ENCODE measurements at places on chromosomes 5 and 9.
A peak's percentile ranks its signal among the peaks of the same experiment; 100 is the strongest.

DNA sequence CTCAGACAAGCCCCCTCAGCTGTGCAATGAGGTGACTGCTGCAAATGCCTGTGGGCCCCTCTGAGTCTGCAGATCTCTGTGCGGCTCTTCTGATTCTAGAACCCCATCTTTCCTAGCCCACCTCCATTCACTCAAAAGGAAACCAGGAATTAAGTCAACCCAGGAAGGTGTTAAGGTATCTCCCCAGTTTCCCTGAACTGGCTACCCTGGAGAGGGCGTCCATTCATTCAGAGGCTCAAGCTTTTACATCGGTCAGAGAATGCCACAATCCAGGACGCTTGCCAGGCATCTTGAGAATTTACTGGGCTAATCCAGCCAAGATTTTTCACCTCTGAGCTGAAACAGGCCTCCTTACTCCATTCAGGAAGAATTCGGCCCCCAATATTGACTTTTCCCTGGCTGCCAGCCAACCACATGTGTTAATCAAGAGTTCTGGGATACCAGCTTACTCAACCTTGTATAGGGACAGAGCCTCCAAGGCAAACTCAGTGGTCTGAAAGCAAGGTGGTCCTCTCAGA, 889 bp upstream of the ADAMTS12 start:
- DNase-seq = no peak

GRCh38 chr5:77847814-77848290, 71.7 kb upstream of the TBCA start:
- DNase-seq = no peak

- DNase-seq = no peak
Measured at GRCh38 chr5:180056153-180056552, 15.4 kb downstream of the RNF130 start.

DNA sequence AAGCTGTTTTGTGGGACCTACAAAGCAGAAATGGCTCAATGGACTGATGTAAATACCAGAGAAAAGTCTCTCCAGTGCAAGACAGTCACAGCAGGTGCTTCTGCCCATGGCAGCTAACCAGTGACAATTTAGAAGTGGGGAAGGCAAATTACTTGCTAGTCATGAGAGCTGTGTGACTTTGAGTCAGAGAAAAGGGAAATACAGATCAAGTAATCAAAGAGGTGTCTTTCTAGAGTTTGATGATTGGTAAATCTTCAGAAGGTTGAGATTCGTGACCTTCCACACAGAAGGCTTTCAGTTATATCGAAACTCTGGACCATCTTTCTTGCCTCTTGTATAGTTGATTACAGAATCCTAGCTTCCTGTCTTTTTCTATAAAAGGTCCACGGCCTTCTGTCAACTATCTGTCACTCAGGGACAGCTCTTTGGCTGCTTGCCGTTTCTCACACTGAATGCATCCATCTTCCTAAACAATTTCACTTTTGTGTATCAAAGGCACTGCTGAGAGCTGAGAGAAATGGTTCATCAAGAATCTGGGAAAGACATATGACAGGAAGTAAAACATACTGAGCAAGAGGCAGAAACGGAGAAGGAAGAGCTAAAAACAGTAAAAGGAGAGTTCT, 993.9 kb upstream of the ACO1 start:
- DNase-seq = no peak

DNA sequence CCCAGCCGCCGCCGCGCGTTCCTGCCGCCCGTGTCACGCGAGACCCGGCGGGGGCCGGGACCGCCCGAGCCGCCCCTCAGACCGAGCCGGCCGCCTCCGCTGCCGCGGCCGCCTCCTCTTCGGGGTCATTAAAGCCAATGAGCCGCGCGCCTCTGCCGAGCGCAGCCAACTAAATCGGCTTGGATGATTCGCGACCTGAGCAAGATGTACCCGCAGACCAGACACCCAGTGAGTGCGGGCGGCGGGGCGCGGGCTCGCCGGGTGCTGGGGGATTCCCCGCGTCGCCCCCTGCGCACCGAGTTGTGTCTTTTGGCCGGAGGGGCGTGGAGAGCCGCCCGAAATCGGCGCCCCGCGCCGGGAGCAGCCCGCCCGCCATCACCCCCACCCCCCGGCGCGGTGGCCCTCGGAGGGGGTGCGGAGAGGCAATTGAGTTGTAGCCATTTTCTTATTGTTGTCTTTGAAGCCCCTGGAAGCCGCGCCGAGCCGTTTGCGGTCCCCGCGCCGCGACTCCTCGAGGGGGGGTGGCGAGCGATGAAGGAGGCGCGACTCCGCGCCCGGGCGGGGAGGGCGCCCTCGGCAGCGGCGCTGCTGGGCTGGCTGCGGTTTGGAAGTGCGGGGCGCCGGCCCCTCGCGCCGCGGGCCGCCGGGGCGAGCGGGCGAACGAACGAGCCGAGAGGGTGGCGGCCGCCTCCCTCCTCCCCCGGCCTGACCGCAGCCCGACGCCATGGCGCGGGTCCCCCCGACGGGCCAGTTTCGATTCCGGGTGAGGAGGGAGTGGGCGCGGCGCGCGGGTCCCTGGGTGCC, 1.0 kb downstream of the TLE4 start:
- peak; percentile 64 for DNase-seq

DNA sequence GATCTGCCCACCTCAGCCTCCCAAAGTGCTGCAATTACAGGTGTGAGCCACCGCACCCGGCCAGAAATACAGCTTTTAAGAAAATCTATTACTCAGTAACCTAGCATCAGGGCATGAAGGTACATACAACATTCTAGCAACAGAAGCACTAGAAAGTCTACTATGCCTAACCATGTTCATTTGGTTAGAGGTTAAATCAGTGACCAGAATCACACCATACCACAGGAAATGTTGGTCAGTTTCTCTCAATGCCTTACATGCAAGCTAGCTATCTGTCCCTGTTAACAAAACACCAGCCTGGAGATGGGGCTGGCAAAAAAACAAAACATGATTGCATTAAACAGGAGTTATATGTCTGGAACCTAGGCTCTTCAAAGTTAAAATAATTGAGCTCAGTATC, 104.1 kb downstream of the STRBP start:
- no peak for DNase-seq

DNA sequence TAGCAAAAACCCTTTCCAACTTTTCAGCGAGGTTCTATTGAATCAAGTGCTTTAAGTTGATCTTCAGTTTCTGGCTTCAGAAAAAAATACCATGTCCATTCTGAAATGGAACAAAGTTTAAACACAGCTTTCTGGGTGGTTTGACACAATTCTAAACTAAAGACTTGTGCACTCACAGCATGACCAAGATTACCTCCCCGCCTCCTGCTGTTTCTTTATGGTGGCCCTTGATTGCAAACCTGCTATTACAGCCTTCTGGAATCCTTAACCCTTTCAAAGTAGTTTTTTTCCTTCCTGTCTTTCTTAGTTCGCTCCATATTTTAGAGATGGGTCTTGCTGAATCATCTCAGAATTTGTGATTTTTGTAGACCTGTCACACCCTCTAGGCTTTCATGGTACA, 135.9 kb upstream of the FBN2 start:
- no peak for DNase-seq

DNA sequence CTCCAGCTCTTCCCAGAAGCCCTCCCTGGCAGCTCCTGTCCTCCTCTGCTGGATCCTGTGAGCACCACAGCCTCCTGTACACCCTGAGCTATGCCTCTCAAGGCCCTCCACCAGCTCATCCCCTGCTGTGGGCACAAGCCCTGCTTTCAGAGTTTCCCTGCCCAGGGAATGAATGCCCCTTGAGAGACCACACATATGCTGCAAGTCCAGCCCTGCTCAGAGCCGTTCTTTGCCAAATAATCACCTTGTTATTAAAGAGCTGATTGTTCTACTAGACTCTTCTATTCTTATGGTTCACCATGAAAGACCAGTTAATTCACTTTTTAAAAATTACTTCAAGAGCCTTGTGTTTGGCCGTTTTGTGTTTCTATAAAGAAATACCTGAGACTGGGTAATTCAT, 121.5 kb downstream of the MVB12B start:
- no peak for DNase-seq

DNA sequence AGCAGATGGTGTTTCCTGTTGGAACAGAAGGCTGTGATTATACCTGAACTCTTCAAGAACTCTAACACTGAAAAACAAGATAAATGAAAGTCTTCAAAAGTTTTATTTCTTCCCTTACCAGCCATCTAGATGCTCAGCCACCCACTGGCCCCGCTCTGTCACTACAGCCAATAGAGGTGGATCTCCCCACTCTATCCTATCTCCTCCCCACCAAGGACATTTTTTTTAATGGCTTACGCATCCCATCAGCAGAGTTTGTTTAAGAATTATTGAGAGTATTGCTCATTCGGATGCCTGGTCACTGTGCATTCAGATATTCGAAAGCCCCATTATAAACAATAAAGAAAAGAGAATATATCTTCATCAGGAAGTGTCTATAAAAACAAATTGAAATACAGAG, 159.4 kb downstream of the RASEF start:
- no peak for DNase-seq

- no peak for DNase-seq
Measured at GRCh38 chr5:32942225-32942989, 231.3 kb downstream of the NPR3 start.

- DNase-seq = no peak
Measured at GRCh38 chr9:28037968-28038367, 464.7 kb upstream of the C9orf72 start.

- no peak for DNase-seq
Measured at GRCh38 chr5:169413416-169413815, 112.5 kb upstream of the SLIT3 start.

DNA sequence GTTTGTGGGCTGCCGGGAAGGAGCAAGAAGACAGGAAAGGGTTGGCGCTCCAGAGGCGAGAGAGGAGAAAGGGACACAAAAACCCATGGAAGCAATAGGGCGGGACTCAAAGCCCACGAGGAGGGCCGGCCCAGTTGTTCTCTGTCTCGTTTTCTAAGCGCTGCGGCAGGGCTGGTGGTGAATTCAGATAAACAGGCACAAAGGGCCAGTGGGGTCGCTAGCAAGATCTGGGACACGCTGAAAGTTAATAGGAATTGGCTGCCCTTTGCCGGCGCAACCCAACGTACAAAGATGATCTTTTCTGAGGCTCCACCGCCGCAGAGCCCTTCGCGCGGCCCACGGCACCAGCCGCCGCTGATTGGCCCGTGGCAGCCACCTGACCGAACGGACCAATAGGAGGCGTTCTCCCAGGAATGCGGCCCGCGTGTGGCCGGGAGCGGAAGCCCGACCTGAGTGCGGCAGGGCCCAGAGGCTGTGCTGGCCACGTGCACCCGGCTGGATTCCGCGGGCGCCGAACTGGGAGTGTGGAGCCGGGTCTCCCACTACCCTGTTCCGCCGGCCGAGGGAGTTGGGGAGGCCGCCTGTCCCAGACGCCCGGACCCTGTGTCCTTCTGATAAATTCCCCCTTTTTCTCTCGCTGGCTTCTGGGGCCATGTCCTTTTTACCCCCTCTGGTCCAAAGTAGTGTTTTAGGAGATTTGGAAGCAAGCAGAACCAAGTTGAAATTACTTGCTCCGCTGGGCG, 16.8 kb upstream of the NSD1 start:
- peak; percentile 92 for DNase-seq

DNA sequence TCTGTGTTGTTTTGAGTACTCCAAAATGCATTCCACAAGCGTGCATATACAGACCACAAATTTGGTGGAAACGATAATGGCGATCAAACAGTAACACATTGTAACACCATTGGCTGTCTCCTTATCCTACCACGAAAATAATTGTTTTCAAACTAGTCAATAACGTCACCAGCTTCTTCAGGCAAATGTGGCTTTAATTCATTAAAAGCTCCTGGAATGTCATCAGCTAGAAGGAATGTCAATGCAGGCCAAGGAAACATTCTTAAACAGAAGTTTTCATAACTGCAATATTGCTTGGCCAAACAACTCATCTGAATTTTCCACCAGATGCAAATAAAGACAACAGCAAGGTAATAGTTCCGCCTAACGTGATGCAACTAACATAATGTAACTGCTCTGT, 71.6 kb upstream of the XPA start:
- no peak for DNase-seq

DNA sequence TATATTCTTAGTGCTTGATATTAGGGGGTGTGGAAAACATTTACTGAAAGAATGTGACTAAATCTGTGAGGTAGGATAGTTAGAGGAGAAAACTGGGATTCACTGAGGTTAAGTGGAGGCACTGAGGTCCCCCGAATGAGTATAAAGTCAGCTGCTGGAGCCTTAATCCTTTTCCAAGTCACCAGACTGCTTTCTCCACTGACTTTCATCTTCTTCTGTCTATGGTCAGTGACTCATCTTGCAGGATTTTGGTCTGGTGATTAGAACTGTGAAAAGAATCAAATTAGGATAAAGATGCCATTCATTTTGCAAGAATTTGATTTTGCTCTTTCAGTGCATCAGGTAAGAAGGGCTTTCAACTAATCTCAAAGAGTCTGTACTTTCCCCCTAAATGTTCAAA, 89.3 kb upstream of the ALDH1A1 start:
- DNase-seq = no peak

DNA sequence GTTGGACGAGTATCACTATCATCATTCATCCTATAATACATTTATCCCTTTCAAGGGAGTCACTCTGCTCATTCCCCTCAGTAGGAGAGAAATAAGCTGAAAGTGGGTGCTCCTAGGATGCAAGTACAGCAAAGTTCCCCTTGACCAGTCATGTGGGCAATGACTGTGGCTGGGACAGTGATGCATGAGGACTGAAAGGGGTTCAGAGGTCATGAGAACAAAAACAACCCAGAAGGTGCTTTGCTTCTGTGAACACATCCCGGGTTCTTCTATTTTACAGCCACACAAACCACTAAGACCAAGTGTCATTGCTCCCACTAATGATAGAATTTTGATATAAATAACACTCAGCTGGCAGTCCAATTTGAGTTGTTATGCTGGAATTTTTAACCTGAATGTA, 177.8 kb upstream of the ADCY2 start:
- DNase-seq = no peak

DNA sequence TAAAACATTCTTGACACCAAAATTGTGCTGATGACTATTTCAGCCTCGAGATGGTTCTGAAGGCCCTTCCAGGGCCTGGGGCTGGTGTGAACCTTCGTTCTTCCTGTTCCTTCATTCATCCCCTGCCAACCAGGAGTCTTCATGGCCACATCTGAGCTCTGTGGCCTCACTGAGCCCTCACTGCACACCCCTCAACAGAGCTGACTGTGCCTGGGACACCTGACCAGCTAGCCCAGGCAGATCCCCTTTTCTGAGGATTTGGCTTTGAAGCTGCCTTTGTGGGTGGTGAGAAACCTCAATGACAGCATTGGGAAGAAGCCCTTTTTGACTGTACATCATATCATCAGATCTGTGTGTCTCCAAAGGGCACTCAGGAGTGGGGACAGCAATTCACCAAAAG, 13.8 kb downstream of the AK8 start:
- DNase-seq = no peak

DNA sequence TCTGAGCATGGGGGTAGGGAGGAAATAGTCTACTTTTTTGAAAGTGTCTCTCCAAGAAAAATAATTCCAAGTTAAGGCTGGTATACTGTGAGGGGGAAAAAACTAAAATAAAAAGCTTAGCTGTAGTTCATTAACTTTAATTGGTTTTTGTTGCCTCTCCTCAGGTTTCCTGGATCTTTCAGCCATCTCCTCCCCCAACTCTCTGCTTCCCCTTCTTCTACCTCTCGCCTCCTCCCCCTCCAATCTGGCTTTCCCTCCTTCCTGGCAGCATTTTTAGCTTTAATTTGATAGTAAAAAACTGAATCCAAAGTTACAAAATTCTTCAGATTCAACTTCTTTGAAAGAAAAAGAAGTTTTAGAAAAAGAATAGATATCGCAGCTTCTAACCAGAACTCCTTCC, 462.6 kb downstream of the CETN3 start:
- no peak for DNase-seq

GRCh38 chr5:42381973-42382372, 41.3 kb upstream of the GHR start:
- DNase-seq = no peak
